Activated T-helper 1 cell treated with anti-CD3 and anti-CD28 coated beads, Interleukin-12 subunit alpha, Interleukin-12 subunit beta, Interleukin-2, Interleukin-4 antibody, amounts not matched to agents 30 ng/mL and 10 ng/mL and 1 ng/mL, durations not matched to agents 14 hours and 24 hours and 36 hours (primary cell): ENCODE measurements at places on chromosomes 4 and X. TPM values are rescaled to one million over a fixed set of nuclear protein-coding genes. Genes with fewer than 3 reads are reported as not detected.

SULT1B1 gene
- total RNA-seq = 0.17 and 0.26 TPM in 2 replicates

ADGRL3 gene
- not detected in 2 replicates for total RNA-seq

PARM1 gene
- total RNA-seq = not detected in 2 replicates

PRRG1 gene
- not detected in 2 replicates for total RNA-seq

SHISA3 gene
- not detected in 2 replicates for total RNA-seq

NPY2R gene
- total RNA-seq = not detected in 2 replicates

PHEX gene
- total RNA-seq = 12.8 and 14.3 TPM in 2 replicates

GLRA3 gene
- not detected in 2 replicates for total RNA-seq

DCHS2 gene
- total RNA-seq = not detected in 2 replicates

XAGE1A gene
- not detected in 2 replicates for total RNA-seq

NAT8L gene
- 7.4 and 8.0 TPM in 2 replicates for total RNA-seq

UGT2B10 gene
- not detected in 2 replicates for total RNA-seq

BDH2 gene
- total RNA-seq = 9.1 and 11.0 TPM in 2 replicates

PITX2 gene
- total RNA-seq = not detected in 2 replicates

MSL3 gene
- total RNA-seq = 41.6 and 43.8 TPM in 2 replicates

SSX4 gene
- total RNA-seq = not detected in 2 replicates

STPG2 gene
- not detected in 2 replicates for total RNA-seq

CDKL5 gene
- 0.69 and 0.73 TPM in 2 replicates for total RNA-seq

DMRTC1B gene
- not detected in 2 replicates for total RNA-seq

SYTL4 gene
- total RNA-seq = not detected in 2 replicates

RAB39B gene
- 11.4 and 12.5 TPM in 2 replicates for total RNA-seq

ENPEP gene
- 0.03 and 0.37 TPM in 2 replicates for total RNA-seq

MCF2 gene
- 0.34 and 0.52 TPM in 2 replicates for total RNA-seq

KCNIP4 gene
- not detected in 2 replicates for total RNA-seq

KIT gene
- total RNA-seq = 0.17 and 0.41 TPM in 2 replicates

CABS1 gene
- not detected in 2 replicates for total RNA-seq

FAM53A gene
- 2.5 and 5.5 TPM in 2 replicates for total RNA-seq

CYBB gene
- not detected in 2 replicates for total RNA-seq

TLR3 gene
- not detected in 2 replicates for total RNA-seq

DGKK gene
- not detected in 2 replicates for total RNA-seq

NDST3 gene
- not detected in 2 replicates for total RNA-seq

ABHD18 gene
- total RNA-seq = 18.3 and 18.5 TPM in 2 replicates

MYOZ2 gene
- total RNA-seq = not detected in 2 replicates

CNKSR2 gene
- 7.4 and 9.1 TPM in 2 replicates for total RNA-seq

STK32B gene
- total RNA-seq = not detected in 2 replicates

CYTL1 gene
- total RNA-seq = not detected in 2 replicates

MAGED4B gene
- total RNA-seq = 0.32 TPM in 1 of 2 replicates, not detected in the other

MTNR1A gene
- total RNA-seq = not detected in 2 replicates

CTSO gene
- total RNA-seq = 0.73 and 0.93 TPM in 2 replicates

MAP3K15 gene
- 0.10 and 0.18 TPM in 2 replicates for total RNA-seq

PPEF2 gene
- total RNA-seq = not detected in 2 replicates

ATP1B4 gene
- total RNA-seq = not detected in 2 replicates
